Amniotic epithelial cell (primary cell): ENCODE measurements at places on chromosomes 7 and 10.
A peak's percentile ranks its signal among the peaks of the same experiment; 100 is the strongest.

DNA sequence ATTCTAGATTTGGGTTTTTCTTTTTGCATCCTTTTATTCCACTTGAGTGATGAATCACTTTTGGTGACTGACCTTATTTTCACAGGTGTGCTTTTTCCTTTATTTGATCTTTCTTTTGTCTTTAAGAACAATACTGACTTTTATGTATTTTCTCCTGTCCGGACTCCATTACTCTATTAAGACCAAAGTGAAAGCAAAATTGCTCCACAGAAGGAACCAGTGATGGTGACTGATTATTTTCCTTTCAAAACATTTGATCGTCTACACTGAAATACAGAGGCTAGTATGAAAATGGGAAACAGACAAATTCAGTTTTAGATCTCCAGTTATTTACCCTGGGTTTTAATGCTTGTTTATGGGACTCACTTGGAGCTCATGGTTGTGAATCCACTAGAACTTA is 15.5 kb downstream of the EXOC4 start:
- no peak for DNase-seq

GRCh38 chr7:25952261-25953057 is 199.5 kb upstream of the NFE2L3 start:
- DNase-seq: no peak

GRCh38 chr7:6495597-6496262 is 48.0 kb upstream of the DAGLB start:
- peak; percentile 47 for DNase-seq

DNA sequence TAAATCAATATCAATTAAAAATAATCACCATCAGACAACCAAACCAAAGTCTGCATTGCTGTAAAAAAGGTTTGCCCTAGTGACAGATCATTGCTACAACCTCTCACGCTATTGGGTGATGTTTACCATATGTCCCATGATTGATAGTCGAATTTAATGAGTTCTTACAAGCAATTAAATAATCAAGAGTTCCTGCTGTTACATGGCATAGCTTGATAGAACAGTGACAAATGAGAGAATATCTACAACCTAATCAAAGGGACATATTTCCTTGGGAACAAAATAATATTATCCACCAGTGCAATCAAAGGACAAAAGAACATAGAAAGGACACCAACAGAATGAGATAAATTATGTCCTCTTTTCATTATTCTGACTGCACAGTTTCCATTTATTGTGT is 387.4 kb downstream of the ETV1 start:
- no peak for DNase-seq

DNA sequence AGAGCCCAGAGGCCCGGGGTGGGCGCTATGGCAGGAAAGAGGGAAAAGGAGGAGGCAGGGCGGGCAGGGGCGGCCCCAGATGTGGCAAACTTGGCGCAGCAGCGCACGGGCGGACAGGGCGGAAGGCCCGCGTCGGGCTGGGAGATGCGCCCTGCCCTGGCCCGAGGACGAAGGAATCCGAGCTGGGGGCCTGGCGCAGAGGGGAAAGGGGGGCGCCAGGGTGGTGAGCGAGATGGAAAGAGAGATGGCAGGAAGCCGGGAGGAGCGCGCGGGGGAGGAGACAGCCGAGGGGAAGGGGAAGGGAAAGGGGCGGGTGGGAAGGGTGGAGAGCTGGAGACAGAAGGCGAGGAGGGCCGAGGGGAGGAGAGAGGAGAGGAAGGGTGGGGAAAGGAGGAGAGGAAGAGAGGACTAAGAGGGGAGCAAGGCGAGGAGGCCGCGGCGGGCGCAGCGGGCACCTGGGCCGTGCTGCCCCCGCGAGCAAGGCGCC is at the start of gene MARVELD1:
MARVELD1 (plus strand) TSS at position 392 of the 487 bp plus-strand sequence. CDS start 147 bp downstream, outside the sequence.
- peak; percentile 82 for DNase-seq

DNA sequence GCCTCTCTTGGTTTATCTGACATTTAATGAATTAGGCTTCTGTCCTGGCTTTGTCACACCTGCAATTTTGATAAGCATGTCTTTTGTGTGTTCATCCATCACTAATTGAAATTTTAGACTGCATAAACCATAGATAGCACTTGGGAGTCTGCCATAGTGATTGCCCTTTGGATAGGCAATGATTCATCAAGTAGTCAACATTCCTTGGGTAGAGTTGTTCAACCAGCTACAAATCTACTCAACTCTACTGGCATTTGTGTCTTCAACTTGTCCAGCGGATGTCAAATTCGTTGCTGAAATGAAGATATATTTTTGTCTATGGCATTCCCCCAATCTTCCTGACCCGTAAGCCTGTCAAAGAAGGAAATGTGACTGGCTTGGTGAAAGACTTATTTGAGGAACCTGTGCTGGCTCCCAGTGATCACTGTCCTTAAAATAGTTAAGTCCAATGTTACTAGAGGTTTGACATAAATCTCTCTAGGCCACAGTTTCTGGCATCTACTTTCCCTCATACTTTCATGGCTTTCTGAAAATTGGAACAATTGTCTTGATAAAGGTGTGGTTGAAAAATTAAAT is 33.7 kb upstream of the CREB5 start:
- peak; percentile 9 for DNase-seq

DNA sequence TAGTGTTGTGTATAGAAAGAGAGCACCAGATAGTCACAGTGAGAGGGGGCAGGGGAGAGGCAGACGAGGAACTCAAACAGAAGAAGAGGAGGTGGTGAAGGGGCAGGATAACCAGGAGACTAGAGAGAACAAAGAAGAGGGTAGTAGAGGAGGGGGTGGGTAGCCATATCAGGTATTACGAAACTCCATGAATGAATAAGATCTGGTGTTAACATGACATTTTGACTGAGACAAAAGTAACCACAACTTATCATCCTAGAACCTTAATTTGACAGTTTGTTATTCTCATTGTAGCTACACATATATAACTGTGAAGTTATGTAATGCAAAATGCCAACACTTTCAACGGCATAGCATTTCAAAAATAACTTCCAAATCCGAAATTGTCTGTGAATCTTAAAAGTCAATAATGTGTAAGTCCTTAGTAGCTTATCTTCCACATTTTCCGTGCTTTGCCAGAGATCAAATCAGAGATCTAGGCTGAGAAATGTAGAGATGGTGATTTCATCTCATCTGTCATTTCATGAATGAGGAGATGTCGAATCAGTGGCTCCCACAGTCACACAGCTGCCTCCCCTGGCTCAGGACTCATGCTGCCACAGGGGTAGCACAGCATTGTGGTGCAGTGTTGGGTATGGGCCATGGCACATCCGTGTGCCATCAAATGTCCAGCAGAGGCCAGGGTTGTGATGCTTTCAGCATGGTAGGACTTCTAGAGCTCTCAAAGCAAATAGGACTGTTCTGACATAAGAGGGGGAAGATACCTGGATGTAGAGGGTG is 202.1 kb downstream of the HECW1 start:
- DNase-seq: no peak

- peak; percentile 81 for DNase-seq
These were observed 46.9 kb upstream of the KMT2E start for GRCh38 chr7:104967088-104967487.

DNA sequence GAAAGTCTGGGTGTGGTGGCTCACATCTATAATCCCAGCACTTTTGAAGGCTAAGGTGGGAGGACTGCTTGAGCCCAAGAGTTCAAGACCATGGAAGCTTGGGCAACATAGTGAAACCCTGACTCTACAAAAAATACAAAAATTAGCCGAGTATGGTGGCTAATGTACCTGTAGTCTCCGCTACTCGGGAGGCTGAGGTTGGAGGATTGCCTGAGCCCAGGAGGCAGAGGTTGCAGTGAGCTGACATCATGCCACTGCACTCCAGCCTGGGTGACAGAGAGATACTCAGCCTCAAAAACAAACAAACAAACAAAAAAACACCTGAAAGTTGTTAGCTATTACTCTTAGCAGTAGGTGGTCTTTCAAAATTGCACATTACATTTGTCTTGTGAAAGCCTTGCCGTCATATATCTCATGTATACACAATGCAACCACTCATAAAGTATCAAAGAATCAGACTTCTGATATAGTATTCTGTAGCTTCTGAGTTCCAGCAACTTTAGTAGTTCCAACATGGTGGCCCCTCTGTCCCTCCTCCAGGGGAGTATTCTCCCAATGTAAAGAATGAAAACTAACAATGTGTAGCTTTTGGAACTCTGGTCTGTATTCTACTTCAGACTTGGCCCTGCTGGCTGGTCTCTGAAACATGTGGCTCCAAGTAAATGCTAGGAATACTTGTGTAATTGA is 101.5 kb downstream of the ZNF92 start:
- DNase-seq: no peak

- peak; percentile 27 for DNase-seq
These were observed 161.2 kb downstream of the JCAD start for GRCh38 chr10:29897999-29898716.

DNA sequence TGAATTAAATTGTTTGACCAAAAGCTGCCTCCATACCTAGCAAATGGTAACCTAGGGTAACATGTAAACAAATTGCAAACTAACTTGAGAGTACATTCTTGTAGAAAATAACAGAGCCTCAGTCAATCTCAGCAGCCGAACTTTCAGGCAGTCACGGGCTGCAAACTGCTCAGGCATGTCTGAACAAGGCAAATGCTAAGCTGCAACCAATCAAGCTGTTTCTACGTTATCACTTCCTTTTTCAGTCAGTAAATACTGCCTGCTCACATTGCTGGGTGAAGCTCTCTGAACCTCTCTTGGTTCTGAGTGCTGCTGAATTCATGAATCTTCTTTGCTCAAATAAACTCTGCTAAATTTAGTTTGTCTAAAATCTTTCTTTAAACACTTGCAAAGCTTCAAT is 1212.4 kb downstream of the SORCS1 start:
- DNase-seq: peak; percentile 72

DNA sequence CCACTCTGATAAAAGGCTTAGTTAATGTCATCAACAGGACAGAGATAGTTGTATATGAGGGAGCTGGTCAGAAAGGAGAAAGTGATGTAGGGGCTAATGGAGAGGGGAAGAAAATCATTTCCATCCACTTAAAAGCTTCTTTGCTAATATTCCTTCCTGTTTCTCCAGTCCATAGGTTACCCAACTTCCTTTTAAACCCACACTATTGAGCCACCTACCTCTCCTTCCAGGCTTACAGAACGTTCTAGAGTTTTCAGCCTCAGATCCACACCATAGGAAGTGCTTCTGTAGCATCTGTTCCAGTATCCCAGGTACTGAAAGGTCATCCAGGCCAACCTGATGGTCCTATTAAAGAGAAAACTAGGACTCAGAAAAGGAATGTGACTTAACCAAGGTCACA is 28.2 kb downstream of the STRIP2 start:
- no peak for DNase-seq

GRCh38 chr10:83929399-83929798 is 209.9 kb upstream of the GHITM start:
- no peak for DNase-seq

GRCh38 chr7:155291045-155291530 is 6.6 kb upstream of the INSIG1 start:
- DNase-seq: peak; percentile 19

DNA sequence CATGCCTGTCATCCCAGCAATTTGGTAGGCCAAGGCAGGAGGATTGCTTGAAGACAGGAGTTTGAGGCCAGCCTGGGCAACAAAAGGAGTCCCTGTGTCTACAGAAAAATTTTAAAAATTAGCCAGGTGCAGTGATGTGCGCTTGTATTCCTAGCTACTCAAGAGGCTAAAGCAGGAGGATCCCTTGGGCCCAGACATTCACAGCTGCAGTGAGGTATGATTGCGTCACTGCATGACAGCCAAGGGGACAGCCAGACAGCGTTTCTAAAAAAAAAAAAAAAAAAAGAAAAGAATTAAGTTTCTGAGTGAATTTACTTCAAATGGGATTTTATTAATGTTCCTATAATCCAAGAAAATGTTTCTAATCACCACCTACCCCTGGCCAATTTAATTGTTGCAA is 87.4 kb upstream of the RNF148 start:
- no peak for DNase-seq

GRCh38 chr10:3850999-3851937 is 66.3 kb upstream of the KLF6 start:
- DNase-seq: peak; percentile 96

- no peak for DNase-seq
These were observed 26.9 kb downstream of the DLG5 start for GRCh38 chr10:77899690-77900089.

DNA sequence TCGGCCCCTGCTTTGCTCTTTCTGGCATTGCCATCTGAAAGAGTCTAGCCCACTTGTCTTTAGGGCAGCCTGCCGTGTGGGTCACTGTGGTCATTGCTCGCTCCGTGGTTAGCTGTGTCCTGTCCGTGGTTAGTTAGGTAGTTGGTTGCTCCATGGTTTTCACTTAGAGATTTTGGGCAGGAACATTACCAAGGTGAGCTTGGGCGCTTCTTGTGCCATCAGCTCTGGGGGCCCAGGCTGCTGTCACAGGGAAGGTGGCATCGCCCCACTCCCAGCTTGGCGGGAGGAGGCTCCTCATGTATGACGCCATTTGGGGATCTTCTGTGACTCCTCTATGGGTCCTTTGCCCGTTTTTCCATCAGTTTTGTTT is 53.1 kb downstream of the INPP5A start:
- no peak for DNase-seq

GRCh38 chr10:43749940-43750552 is 101.4 kb upstream of the ZNF32 start:
- peak; percentile 23 for DNase-seq

DNA sequence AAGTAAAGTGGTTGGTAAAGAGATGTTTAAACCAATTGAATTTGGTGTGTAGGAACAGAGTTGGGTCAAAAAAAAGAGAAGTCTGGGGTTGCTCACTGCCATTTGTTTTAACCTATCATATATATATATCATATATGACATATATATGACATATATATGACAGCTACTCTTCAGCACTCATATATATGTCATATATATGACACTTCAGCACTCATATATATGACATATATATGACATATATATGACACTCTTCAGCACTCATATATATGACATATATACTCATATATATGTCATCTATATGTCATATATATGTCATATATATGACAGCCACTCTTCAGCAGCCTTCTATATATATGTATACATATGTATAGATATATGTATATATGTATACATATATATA is 8.9 kb upstream of the A1CF start:
- no peak for DNase-seq

GRCh38 chr7:102248456-102249395 is 37.9 kb upstream of the SH2B2 start:
- DNase-seq: no peak

DNA sequence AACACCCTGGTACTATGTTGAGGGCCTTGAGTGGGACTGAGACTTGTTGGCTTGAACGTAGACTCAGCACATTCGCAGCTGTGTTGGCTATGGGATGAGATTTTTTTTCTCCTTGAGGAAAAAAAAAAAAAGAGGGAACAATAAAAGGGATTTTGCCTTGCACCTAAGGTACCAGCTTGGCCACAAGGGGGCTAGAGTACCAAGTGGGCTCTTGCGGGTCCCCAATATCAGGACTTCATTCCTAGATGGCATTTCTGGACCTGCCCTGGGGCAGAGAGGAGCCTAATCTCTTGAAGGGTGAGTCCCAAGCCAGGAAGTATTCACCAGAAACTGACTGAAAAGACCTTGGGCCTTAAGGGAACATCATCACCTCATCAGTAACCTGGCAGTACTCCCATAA is 1083.6 kb upstream of the PHF14 start:
- DNase-seq: no peak

DNA sequence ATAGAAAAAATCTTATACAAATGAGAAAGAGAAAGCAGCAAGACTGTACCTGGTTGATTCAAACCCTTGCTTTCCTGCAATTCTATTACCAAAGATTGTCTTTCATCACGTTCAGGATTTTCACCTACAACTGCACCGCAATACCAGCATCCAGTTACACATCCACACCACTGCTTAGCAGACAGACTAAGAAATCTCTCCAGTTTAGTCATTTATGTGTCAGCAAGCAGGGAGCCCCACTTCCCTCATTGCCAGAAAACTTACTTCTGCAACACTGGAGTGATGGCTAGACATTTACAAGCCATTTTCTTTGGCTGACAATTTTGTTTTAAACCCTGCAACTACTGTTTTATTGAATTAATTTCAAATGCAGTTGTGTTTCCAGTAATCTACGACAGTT is 359.6 kb upstream of the MEOX2 start:
- peak; percentile 40 for DNase-seq
